Activated CD8-positive, alpha-beta memory T cell treated with anti-CD3 and anti-CD28 coated beads for 24 hours (primary cell): ENCODE measurements at places on chromosomes 4 and X.

DNA sequence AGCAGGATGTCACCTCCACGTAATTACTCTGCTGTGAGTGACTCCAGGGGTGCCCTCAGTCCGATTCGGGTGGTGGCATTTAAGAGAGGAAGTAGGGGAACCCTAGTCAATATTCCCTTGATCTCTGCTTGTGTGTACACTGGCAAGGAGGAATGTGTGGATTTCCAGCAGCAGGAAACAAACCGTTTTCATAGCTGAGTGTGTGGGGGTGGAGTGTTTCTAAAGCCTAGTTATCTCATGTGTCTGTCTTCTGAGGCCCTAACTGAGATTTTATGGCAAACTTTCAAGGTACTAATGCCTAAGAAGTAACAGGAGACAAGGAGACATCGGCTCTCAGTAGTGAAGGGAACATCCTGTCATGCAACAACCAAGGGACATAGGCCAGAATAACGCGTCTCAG is 6.6 kb upstream of the CLDN24 start:
- no peak for DNase-seq

DNA sequence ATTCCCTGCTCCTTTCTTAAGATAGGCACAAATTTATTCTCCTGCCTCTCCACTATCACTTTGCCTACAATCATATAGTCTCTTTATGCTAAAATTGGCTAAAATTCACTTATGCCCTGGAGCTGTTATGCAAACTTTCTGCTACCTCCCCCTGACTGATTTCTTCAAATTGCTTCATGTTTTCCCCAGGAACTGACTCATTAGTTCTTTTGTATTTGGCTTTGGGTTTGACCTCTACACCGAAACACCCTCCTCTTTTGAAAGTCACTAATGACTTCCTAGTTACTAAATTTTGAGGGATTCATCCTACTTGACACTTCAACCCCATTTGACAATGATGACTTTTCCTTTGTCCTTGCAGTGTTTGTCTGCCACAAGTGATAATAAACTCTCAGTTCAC is 222.6 kb downstream of the NDST4 start:
- no peak for DNase-seq

DNA sequence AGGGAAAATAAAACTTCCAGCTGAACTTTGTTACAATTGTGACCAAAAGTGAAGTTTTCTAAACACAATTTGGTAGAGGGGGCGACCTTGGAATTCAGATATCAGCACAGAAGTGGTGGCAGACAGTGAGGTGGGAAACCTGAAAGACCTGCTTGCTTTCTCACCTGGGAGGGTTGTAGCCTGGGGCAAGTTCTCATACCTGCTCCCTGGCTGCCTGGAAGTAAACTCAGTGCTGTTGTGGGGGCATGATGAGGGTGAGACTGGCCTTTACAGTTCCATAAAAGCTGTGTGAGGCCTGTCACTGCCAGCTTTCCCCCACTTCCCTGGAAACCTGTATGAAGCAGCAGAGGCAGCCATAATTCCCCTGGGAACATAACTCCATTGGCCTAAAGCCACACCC is 1180.2 kb downstream of the FAM133A start:
- DNase-seq: no peak

DNA sequence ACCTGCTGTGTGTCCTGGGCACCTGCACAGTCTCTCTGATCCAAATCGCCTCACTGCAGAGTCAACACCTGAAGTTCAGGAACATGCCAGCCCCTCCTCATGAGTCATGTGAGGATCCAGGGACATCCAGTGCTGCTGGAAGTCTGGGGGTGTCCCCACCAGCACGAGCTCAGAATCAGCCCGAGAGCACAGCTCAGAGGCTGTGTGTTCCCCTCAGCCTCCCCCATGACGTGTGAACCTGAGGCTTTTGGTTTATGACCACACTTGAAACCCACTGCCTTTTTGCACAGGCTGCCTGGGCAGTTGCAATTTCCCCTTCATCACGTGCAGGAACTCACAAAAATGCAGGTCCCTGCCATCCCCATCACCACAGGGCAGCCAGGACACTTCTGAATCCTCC is 47.1 kb downstream of the PPP2R2C start:
- no peak for DNase-seq

DNA sequence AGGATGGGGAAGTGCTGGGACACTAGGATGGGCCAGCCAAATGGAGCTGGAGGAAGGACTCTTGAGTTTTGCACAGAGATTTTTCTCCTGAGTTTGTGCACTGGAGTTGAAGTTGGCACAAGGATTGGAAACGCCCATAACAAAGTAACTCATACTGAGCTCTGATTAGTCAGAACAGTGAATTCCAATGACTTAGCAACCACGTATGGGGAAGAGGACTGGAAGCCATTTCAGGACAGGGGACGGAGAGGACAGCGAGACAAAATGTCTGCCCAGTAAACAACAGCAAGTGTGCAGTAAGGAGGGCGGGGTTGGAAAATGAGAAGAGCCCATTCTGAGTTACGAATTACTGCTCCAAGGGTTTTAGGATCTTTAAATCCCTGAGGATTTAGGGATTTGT is 5.9 kb downstream of the RIPPLY1 start:
- DNase-seq: no peak
